Lung microvascular endothelial cell (primary cell): ENCODE measurements at places on chromosomes 1 and 21. TPM values are rescaled to one million over a fixed set of nuclear protein-coding genes. Genes with fewer than 3 reads are reported as not detected.

DNA sequence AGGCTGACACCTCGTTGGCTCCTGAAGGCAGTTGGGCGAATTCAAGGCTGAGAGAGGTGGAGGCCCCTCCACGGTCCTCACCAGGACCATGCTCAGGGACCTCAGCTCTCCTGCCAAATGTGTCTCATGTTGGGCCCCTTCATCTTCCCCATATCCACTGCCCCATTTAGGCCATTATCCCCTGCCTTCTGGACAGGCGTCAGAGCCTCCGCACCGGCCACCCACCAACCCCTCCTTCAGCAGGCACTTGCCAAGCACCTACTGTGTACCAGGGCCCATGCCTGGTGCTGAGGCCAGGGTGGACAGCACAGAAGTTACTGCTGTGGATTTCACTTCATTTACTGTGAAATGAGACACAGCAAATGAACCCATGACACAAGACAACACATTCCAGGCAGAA lies 325.8 kb downstream of the MATN1 start:
- DNase-seq = no peak

- no peak for DNase-seq
Observed at GRCh38 chr1:35401049-35401448, 132.5 kb downstream of the ZMYM4 start.

DNA sequence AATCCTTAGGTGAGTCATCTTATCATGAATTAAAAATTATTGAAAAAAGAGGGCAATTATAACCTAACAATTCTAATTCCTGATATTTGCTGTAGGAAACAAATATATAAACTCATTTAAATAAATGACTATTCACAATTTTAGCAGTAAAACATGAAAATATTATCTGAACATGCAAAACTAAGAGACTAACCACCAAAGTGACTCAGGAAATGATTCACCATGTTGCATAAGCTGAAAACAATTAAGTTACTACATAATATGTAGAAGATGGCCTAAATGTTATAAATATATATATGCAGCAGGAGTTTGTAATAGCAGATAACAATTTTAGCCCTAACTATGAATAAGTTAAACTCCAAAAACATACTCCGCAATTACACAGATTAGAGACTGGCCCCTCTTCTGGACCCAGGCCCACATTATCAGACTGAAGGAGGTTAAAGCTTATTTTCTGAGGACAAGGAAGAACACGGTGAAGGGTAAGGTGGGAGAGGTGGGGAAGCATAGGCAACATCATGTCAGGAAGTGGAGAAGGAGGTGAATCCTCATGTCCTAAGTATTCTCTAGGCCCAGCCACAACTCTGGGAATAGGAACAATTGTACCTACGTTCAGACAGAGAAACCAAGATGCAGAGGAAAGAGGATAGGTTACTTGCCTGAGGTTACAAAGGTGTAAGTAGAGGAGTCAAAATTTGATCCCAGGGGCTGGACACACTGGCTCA lies 15.6 kb upstream of the AIM2 start:
- peak; percentile 27 for DNase-seq

DNA sequence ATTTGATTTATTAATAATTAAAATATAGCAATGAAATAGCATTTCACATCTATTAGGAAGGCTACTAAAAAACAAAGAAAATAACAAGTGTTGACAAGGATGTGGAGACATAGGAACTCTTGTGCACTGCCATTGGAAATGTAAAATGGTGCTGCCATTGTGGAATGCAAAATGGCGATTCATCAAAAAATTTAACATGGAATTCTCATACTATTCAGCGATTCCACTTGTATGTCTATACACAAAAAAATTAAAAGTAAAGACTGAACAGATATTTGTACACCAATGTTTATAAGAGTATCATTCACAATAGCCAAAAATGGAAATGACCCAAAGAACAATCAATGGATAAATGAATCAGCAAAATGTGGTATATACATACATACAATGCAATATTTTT lies 101.3 kb upstream of the S1PR1 start:
- DNase-seq = no peak

GRCh38 chr1:151864411-151864810 lies 10.9 kb upstream of the THEM5 start:
- no peak for DNase-seq

DNA sequence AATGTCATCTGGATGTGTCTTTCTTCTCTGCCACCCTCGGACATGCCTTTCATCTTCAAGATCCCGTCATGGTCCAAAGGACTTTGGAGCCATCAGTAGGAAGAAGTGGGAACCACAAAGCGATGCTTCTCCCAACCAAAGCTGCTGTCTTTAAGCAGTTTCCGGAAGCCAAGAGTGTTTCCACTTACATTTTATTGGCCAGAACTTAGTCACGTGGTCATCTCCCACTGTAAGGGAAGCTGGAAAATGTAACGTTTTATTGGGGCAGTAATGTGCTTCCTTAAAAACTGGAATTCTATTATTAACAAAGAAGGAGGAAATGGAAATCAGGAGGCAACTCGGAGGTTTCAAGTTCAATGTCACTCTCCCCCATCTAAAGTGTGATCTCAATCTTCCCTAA lies 170.8 kb downstream of the ATG4C start:
- DNase-seq = no peak

DNA sequence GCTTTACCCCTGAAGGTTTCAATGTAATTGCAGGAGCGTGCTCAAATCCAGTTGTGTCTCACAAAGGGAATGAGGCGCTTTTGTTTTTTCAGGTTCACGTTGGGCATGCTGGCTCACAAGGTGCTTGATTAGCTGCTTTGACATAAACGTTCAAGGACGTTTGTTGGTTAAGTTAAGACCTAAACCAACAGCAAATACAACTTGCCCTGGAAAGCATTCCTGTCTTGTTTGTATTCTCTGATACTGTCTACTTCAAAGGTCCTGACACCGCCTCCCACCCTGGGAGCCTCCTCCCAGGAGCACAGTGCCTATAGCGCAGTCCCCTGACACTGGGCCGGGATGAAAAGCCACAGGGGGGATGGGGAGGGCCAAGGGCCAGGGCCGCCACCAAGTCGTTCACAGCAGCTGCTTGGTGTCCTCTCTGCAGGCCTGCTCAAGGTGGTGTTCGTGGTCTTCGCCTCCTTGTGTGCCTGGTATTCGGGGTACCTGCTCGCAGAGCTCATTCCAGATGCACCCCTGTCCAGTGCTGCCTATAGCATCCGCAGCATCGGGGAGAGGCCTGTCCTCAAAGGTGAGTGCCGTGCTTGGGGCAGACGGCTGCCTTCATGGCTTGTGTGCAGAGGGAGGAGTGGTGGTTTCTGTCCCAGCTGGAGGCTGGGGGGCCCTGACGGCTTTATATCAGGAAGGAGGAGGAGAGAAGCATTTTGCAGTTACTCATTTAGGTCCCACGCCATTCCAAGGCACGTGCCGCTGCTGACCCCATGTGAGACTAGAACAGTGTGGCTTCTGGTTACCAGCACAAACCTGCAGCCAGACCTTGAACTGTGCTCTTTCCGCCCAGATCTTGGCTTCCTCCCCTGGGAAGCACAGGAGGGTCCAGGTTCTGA lies 6.1 kb downstream of the FAM3B start:
- no peak for DNase-seq

DNA sequence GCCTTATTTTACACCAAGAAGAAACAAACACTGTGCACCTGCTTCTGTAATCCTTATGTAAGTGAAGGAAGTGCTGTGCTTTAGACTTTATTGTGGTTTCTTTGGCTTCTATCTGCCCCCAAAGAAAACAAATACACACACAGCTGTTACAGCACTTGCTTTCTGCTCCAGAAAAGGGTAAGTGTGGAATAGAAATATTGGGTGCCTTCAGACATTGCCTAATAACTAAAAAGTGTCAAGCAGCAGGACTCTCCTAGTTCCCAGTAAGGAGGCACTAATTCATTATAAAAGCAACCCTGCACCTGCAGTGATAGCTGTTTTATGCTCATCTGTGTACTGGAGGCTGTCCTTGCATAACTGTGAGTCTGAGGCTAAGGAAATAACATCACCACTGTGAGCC lies 23.4 kb upstream of the PRRX1 start:
- DNase-seq = no peak

DNA sequence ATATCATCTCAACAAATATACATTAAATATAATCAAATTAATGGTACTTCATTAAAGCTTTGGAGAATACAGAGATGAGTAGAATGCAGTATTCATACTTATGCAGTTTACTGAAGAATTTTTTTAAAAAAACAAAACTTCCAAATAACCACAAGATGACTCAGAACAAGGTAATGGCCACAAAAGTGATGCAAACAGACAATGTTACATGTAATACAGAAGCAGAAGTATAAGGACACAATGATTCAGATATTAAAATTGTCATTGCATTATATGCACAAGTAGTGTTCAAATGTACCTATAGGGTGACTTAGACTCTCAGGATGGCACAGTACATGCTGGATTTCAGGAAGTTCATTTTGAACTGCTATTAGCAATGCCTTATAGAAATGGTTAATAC lies 227.2 kb upstream of the ST6GALNAC5 start:
- DNase-seq = no peak

DNA sequence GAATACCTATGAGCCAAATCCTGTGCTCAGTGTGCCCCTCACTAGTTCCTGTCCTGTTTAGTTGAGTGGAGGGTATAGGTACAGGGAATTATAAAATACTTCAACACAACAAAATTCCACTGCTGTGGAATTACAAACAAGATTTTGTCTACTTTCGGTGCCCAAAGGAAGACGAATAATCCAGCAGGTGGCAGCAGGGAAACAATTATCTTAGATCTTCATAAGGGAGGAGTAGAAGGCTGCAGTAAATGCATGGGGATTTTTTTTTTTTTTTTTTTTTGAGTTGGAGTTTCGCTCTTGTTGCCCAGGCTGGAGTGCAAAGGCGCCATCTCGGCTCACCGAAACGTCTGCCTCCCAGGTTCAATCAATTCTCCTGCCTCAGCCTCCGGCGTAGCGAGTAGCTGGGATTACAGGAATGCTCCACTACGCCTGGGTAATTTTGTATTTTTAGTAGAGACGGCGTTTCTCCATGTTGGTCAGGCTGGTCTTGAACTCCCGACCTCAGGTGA lies 2.0 kb upstream of the PIP5K1A start:
- DNase-seq = peak; percentile 89

GRCh38 chr1:116777831-116778830 lies 23.9 kb downstream of the CD2 start:
- no peak for DNase-seq

- DNase-seq = no peak
Observed at GRCh38 chr1:6262555-6263420, 1.9 kb upstream of the GPR153 start.

GRCh38 chr21:10521091-10521598 lies at the start of gene TPTE:
Gene TPTE (plus strand): TSS chr21:10521583. CDS start chr21:10538724, 17,141 bp downstream.
- no peak for DNase-seq

DNA sequence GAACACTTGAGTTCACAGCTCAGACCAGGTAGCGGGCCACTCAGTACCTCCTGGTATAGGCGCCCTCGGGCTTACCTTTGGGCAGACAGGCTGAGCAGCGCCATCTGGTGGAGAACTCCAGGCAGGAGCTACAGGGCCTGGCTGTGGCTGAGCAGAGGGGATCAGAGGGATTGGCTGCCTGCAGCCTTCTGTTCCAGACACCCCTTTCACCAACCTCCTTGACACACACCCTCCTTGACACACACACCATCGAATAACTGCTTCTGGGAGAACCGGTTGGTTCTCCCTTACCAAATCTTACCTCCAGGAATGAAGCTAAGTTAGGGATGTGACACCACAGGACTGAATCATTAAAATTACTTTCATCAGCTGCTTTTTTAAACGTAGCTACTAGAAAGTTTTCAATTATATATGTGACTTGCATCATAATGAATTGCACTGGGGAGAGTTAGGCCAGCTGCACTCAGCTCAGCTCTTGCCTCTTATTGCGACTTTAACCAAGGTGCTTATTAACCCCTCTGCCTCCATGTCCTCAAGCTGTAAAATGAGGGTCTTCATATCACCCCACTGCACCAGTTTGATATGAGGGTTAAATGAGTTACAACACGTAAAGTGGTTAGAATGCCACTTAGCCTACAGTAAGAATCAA lies 6.6 kb downstream of the LIN28A start:
- DNase-seq = peak; percentile 85

- no peak for DNase-seq
Observed at GRCh38 chr21:38945545-38946245, 140.0 kb downstream of the ETS2 start.

The OR2AK2 gene
- not detected in 2 replicates for total RNA-seq

The CHRM3 gene
- under 0.01 and 0.20 TPM in 2 replicates for total RNA-seq

The RGS13 gene
- not detected in 2 replicates for total RNA-seq
